AG04450 (cell line): ENCODE measurements at places on chromosomes 2 and 18.

DNA sequence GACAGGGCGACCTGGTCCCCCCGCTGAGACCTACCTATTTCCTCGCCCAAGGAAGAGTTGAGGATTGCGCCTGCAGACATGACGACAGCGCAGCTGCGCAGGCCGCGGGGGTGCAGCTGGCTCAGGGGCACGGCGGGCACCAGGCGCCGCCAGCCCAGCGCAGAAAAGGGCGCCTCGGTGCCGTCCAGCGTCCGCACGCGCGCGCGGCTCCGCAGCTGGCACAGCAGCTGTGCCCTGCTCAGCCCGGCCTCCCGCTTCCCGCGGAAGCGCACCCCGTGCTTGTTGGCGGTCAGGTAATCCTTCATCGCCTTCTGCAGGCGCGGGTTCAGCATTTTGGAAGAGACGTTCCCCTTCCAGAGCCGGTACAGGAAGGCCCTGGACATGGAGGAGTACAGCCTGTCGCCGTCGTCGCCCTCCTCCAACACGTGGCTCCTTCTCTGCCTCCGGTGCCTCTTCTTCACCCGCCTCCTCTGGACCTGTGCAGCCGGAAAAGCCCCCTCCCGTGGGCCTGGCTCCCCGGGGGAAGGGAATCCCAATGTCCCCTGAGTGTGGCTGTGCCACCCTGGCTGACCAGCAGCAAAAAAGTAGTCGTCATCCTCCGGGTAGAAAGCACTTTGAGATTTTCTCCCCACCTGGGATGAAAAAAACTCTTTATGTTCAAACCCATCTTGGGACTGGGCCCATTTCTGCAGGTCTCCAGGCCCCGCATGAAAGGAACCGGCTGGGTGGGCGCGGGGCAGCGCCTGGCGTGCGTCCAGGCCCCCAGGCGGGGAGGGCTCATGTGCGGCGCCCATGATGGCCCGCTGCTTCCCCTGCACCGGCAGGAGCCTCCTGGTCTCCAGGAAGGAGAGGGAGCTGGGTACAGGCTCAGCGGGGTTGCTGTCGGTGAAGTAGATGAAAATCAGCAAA, 42.7 kb downstream of the ST6GAL2 start:
- DNase-seq = no peak

DNA sequence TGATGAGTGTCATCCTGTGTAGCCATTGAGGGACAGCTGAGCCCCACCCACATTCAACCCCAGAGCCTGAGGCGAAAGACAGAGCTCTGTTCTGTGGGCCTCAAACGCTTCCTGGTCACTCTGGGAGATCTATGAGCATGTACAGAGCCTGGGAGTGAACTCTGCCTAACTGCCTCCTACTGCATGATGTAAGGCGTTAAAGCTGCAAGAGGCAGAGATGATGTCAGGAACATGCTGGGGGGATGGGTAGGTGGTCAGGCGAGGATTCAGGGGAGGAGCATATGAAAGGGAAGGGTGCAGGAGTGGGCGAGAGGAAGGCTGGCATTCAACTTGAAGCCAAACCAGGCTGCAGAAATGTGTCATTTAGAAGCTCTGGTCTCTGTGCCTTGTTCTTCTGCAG, 181.0 kb downstream of the TFCP2L1 start:
- DNase-seq = no peak

DNA sequence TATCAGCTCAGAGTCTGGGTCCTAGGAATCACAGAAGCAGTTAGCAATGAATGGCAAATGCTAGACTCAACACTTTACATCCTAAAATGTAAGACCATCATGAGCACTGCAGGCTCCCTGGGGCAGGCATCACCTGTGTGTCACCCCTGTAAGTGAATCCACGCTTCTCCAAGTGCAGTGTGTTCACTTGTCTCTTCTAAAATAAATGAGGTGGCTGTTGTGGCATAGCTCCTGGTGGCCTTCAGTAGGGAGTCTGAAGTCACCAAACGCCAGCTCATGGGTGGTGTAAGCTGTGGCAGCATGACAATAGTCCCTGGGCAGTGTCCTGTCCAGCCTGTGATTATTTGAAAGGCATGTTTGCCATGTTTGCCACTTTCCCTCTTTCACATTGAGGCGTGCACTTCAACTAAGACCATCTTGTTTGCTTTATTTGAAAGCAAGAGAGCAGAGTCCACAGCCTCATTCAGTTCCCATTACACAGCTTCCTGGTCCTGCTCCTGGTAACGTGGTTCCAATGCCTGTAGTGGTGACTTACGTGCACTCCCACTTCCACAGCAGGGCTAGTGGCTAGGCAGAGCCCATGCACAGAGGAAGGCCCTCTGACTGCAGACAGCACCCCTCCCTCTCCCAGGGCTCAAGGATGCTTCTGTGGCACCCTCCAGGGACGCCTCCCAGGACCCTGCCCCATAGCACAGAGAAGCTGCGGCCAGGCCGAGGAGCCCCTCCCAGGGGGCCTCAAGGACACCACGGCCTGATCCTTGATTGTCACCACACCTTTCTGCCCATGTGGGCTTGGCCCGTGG, 24.3 kb downstream of the COA5 start:
- no peak for DNase-seq

- no peak for DNase-seq
These were observed 183.2 kb upstream of the ITGA4 start for GRCh38 chr2:181273986-181274385.

- no peak for DNase-seq
These were observed 634.6 kb upstream of the SLC39A10 start for GRCh38 chr2:195022508-195022830.

- DNase-seq = no peak
These were observed 62.6 kb downstream of the MDH1 start for GRCh38 chr2:63651356-63651755.

GRCh38 chr2:207337234-207338219, 171.8 kb upstream of the KLF7 start:
- no peak for DNase-seq

DNA sequence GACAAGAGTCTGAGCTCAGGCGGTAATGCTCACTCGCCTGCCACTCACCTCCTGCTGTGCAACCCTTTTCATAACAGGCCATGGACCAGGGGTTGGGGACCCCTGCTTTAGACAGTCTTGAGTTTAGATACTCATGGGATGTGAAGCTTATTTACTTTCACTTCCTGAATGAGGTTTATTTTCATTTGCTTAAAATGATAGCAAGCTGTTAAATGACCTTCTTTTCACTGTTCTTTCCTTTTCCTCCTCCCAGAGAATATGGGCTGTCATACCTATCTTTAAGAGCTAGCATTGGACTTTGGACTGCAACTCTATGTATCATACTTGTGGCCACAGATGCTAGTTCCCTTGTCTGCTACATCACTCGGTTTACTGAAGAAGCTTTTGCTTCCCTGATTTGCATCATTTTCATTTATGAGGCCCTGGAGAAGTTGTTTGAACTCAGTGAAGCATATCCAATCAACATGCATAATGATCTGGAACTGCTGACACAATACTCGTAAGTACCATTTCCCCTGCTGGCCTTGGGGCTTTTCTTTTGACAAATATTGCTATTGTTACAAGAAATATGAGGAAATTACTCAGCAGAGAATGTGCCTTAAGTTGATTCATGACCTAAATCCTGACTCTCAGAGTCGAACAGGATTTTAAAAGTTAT, 168.5 kb downstream of the DPP4 start:
- DNase-seq = no peak
